ENCODE measurements at places on chromosomes 6 and 20. TPM values are rescaled to one million over a fixed set of nuclear protein-coding genes. Genes with fewer than 3 reads are reported as not detected.

The PBOV1 gene
- not detected for total RNA-seq

The CGAS gene
- total RNA-seq = 1.0 TPM

The PHACTR1 gene
- 0.85 TPM for total RNA-seq

The C20orf202 gene
- total RNA-seq = 0.24 TPM

The EFCAB8 gene
- not detected for total RNA-seq

The OR2H2 gene
- total RNA-seq = not detected

The CALHM5 gene
- 0.58 TPM for total RNA-seq

The MCCD1 gene
- not detected for total RNA-seq

The CGA gene
- total RNA-seq = not detected

The SDCBP2 gene
- total RNA-seq = 3.2 TPM

The UBE2C gene
- total RNA-seq = 0.42 TPM

The THBS2 gene
- total RNA-seq = 9.4 TPM

The PROKR2 gene
- total RNA-seq = not detected

The TNF gene
- total RNA-seq = 0.81 TPM

The ZSCAN16 gene
- total RNA-seq = 1.4 TPM

The RSPH4A gene
- total RNA-seq = 0.21 TPM

The ATP6V1G2 gene
- 0.66 TPM for total RNA-seq

The TBP gene
- 7.9 TPM for total RNA-seq
